ENCODE measurements at places on chromosomes 5 and 9. TPM values are rescaled to one million over a fixed set of nuclear protein-coding genes. Genes with fewer than 3 reads are reported as not detected.

The OBP2B gene
- not detected for total RNA-seq

The TMEM171 gene
- total RNA-seq: 2.1 TPM

The PRR16 gene
- not detected for total RNA-seq

- no peaks in the 10 kb centered on the region for H3K27me3 ChIP-seq
- no peak overlapping the region for H3K27ac ChIP-seq
- H3K36me3 ChIP-seq: no peaks in the 10 kb centered on the region
- no peak overlapping the region for H3K4me3 ChIP-seq
- no peaks in the 10 kb centered on the region for H3K4me1 ChIP-seq
- no peak for DNase-seq
These were observed 351.0 kb upstream of the SLC24A2 start for GRCh38 chr9:20139763-20140290.

- DNase-seq: no peak
- no peak overlapping the region for H3K4me3 ChIP-seq
- H3K27ac ChIP-seq: no peak overlapping the region
- H3K4me1 ChIP-seq: no peaks in the 10 kb centered on the region
- no peaks in the 10 kb centered on the region for H3K27me3 ChIP-seq
These were observed 21.6 kb upstream of the SPATA31D4 start for GRCh38 chr9:81906671-81907070.

- no peak for DNase-seq
- no peak overlapping the region for H3K4me3 ChIP-seq
- no peak overlapping the region for H3K27ac ChIP-seq
- no peaks in the 10 kb centered on the region for H3K36me3 ChIP-seq
These were observed 26.7 kb downstream of the NKX2-5 start for GRCh38 chr5:173208296-173208695.

DNA sequence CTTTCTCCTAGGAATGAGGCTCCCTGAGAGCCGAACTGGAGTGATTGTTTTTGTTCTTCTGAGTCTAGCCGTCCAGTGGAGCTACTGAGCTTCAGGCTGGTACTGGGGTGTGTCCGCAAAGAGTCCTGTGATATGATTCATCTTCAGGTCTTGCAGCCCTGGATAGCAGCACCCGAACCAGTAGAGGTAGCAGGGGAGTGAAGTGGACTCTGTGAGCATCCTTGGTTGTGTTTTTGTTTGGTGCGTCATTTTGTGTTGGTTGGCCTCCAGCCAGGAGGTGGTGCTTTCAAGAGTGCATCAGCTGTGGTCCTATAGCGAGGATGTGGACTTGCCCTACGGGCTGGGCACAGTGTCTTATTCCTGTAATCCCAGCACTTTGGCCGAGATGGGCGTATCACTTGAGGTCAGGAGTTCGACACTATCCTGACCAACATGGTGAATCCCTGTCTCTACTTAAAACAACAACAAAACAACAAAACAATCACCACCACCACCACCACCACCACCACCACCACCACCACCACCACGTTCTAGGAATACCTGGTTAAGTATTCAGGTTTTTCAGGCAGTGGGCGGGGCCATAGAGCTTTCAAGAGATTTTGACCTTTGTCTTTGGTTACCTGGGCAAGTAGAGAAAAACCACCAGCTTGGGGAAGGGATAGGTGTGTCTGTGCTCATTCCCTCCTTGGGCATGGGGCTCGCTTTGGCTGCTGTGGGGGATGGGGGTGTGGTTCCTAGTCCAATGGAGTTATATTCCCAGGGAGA lies 154.0 kb downstream of the WDR70 start:
- no peaks in the 10 kb centered on the region for H3K27me3 ChIP-seq
- DNase-seq: no peak
- no peak overlapping the region for H3K4me3 ChIP-seq
- H3K36me3 ChIP-seq: no peaks in the 10 kb centered on the region
- no peak overlapping the region for H3K27ac ChIP-seq

- peak overlapping the region; percentile 98 for H3K27ac ChIP-seq
- H3K4me1 ChIP-seq: peaks cover 81% of the 10 kb centered on the region
- no peaks in the 10 kb centered on the region for H3K36me3 ChIP-seq
These were observed 138.1 kb downstream of the C9orf50 start for GRCh38 chr9:129482521-129483414.

DNA sequence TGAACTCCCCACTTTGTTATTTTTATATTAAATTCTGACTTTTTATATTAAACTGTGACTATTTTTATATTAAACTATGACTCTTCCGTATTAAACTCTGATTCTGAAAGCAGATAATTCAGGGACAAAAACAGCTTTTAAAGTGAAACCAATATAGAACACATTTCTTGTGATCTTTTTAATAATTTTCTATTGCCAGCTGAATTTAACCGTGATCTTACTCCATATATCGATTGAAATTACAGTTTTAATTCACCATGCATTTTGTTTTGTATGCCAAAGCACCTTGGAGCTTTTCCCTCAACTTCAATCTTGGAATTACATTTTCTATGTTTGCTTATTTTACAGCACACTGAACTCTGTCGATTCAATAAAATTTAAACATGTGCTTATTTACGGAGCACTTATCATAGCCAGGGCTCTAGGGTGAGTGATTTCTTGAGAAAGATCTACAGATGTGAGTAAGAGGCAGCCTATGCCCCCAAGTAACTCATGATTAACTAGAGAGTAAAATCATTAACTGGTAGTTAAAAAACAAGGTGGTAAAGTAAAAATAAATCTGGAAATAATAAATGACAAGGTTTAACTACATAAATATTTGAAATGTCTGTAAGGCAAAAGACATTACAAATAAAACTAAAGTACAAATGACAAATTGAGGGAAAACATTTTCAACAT lies 72.9 kb upstream of the ALDH1B1 start:
- H3K4me1 ChIP-seq: no peaks in the 10 kb centered on the region
- H3K36me3 ChIP-seq: no peaks in the 10 kb centered on the region
- H3K4me3 ChIP-seq: no peak overlapping the region
- no peaks in the 10 kb centered on the region for H3K27me3 ChIP-seq
- no peak for DNase-seq
- H3K27ac ChIP-seq: no peak overlapping the region

DNA sequence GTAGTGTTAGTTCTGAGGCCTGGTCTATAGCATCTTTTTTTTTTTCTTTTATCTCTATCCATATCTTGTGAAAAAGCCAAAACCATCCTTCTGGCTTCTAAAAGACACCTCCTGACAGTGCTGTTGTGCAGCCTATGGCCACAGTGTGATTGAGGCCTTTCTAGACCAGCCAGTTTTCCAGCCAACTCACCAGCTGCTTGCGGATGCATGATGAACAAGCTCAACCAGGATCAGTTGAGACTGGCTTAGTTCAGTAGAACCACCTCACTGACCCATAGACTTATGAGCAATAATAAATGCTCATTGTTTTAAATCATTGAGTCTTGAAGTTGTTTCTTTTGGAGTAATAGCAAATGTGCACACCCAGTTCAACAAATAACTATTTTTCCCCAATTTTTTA lies 296.9 kb downstream of the FAM170A start:
- H3K4me1 ChIP-seq: no peaks in the 10 kb centered on the region
- H3K27me3 ChIP-seq: no peaks in the 10 kb centered on the region
- H3K4me3 ChIP-seq: no peak overlapping the region
- H3K36me3 ChIP-seq: no peaks in the 10 kb centered on the region
- DNase-seq: no peak
- no peak overlapping the region for H3K27ac ChIP-seq

GRCh38 chr5:154044581-154044980 lies 5.8 kb downstream of the MFAP3 start:
- no peaks in the 10 kb centered on the region for H3K27me3 ChIP-seq
- no peak for DNase-seq
- peaks cover 5% of the 10 kb centered on the region for H3K4me1 ChIP-seq
- no peaks in the 10 kb centered on the region for H3K36me3 ChIP-seq

DNA sequence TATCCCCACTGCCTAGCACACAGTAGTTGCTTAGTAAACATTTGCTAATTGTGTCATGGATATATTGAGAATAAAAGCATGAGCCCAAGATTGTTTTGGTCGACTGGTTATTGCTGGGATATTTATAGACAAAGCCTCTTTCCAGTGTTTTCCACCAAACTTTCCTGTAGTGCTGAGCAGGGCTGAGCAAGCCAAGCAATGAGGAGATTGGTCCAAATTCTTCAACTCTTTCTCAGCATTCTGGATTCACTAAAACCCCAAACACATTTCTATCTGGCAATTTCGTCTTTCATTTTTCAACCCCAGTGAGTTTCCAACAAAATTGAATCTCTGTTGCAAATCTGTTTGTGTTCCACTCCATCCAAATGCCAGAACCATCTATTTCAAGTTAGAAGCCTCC lies 31.9 kb upstream of the TARS1 start:
- DNase-seq: no peak
- no peaks in the 10 kb centered on the region for H3K27me3 ChIP-seq
- H3K27ac ChIP-seq: no peak overlapping the region
- H3K4me3 ChIP-seq: no peak overlapping the region
- H3K36me3 ChIP-seq: no peaks in the 10 kb centered on the region
- no peaks in the 10 kb centered on the region for H3K4me1 ChIP-seq

GRCh38 chr5:59722874-59723273 lies 170.7 kb downstream of the PDE4D start:
- no peaks in the 10 kb centered on the region for H3K36me3 ChIP-seq
- no peaks in the 10 kb centered on the region for H3K27me3 ChIP-seq
- H3K4me1 ChIP-seq: no peaks in the 10 kb centered on the region
- DNase-seq: no peak
- no peak overlapping the region for H3K4me3 ChIP-seq

GRCh38 chr9:119164716-119165115 lies 204.5 kb downstream of the BRINP1 start:
- H3K27ac ChIP-seq: no peak overlapping the region
- H3K4me3 ChIP-seq: no peak overlapping the region
- H3K27me3 ChIP-seq: no peaks in the 10 kb centered on the region
- H3K36me3 ChIP-seq: no peaks in the 10 kb centered on the region

GRCh38 chr5:174760721-174761120 lies 36.3 kb downstream of the MSX2 start:
- H3K27ac ChIP-seq: no peak overlapping the region
- no peaks in the 10 kb centered on the region for H3K27me3 ChIP-seq
- no peak for DNase-seq

DNA sequence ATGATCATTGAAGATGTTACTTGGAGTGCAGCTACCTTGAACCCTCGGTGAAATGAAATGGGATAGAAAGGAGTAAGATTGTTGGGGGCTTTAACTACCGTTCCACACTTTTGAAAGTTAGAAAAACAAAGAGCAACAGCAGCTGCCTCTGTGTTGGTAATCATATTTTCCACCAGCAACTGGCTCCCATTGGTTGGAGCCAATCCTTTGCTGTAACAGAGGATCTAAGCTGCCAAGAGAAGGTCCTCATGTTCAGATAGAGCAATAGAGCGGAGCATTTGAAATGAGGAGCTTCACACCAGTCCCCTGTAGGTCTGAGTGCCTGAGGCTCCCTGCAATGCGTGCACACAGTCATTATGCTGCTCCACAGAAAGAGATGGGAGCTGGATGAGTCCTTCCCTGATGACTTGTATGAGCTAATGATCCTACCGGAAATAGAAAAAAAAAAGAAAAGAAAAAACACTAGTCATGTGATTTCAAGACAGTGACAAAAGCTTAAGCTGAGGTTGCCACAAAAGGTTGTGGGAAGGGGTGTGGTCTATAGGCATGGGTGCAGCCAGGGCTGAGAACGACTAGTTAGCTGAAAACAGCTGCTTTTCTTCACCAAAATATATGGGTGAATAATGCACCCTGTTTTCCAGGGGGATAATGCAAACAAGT lies 300.7 kb downstream of the MLLT3 start:
- DNase-seq: no peak
- no peaks in the 10 kb centered on the region for H3K36me3 ChIP-seq
- no peaks in the 10 kb centered on the region for H3K27me3 ChIP-seq
- no peak overlapping the region for H3K27ac ChIP-seq
- no peaks in the 10 kb centered on the region for H3K4me1 ChIP-seq
- no peak overlapping the region for H3K4me3 ChIP-seq

DNA sequence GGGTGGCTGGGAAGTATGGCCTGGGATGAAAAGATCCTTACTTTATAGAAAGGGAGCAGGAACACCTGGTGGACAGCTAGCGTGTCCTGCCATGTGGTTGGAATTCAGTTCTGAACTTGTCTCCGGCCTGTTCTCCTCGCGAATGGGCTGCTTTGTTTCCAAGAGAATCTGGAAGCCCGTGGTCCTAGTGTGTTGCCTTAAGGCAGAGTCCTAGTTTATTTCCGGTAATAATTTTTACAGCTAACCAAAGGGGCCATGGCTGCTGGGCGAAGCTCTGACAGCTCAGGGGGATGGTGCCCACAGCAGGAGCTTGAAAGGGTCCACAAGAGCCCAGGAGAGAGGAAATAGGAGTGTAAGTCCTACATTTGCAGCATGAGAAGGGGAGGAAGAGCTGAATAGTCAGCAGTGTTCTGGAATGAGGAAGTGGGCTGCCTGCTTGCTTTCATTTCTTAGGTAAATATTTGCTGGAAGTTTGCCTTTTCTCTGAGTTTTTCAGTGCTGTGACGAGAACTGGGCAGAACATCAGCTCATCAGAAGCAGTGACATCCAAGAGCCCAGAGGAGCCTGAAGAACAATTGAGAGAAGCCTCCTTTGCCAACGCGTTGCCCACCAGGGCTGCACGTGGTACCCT lies 13.1 kb upstream of the IGFBPL1 start:
- H3K27ac ChIP-seq: no peak overlapping the region
- no peaks in the 10 kb centered on the region for H3K4me1 ChIP-seq
- no peaks in the 10 kb centered on the region for H3K36me3 ChIP-seq
- no peaks in the 10 kb centered on the region for H3K27me3 ChIP-seq

- H3K36me3 ChIP-seq: no peaks in the 10 kb centered on the region
- H3K27me3 ChIP-seq: no peaks in the 10 kb centered on the region
- H3K4me1 ChIP-seq: no peaks in the 10 kb centered on the region
These were observed 11.1 kb upstream of the WNK2 start for GRCh38 chr9:93172666-93173364.

- H3K36me3 ChIP-seq: no peaks in the 10 kb centered on the region
- no peaks in the 10 kb centered on the region for H3K27me3 ChIP-seq
- no peak overlapping the region for H3K4me3 ChIP-seq
- no peak for DNase-seq
- no peaks in the 10 kb centered on the region for H3K4me1 ChIP-seq
These were observed 7.7 kb downstream of the AHRR start for GRCh38 chr5:329121-329735.

GRCh38 chr5:146041180-146041789 lies 64.1 kb downstream of the PLAC8L1 start:
- no peak overlapping the region for H3K4me3 ChIP-seq
- H3K27ac ChIP-seq: no peak overlapping the region
- DNase-seq: no peak
- H3K36me3 ChIP-seq: no peaks in the 10 kb centered on the region
- peaks cover 7% of the 10 kb centered on the region for H3K4me1 ChIP-seq

GRCh38 chr5:90477073-90477472 lies 2.4 kb downstream of the POLR3G start:
- H3K27me3 ChIP-seq: no peaks in the 10 kb centered on the region
- DNase-seq: no peak
- peaks cover 19% of the 10 kb centered on the region for H3K4me1 ChIP-seq
- H3K4me3 ChIP-seq: no peak overlapping the region
- H3K36me3 ChIP-seq: no peaks in the 10 kb centered on the region
- H3K27ac ChIP-seq: no peak overlapping the region

DNA sequence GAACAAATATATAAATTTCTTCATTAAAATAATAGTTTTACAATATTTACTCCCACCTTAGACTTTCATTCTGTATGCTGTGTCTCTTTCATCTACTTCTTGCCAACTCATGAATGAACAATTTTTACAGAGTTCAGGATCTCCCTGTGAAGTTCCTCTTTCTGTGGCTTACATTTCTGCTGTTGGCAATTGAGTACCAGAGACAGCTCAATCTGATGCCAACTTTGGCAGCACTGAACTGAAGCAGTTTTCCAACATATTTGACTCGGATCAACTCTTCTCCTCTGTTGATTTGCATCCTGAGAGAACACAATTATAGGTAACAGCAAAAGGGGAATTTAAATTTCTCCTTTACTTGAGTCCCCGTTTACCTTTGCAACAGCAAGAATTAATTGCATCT lies 1262.2 kb downstream of the EFNA5 start:
- H3K27me3 ChIP-seq: no peaks in the 10 kb centered on the region
- H3K36me3 ChIP-seq: no peaks in the 10 kb centered on the region
- no peaks in the 10 kb centered on the region for H3K4me1 ChIP-seq
- DNase-seq: no peak
- H3K4me3 ChIP-seq: no peak overlapping the region
- H3K27ac ChIP-seq: no peak overlapping the region
